Heart left ventricle (tissue), 16 donors: ENCODE measurements at places on chromosomes 4 and X. TPM values are rescaled to one million over a fixed set of nuclear protein-coding genes. Genes with fewer than 3 reads are reported as not detected.

Gene TMEM35A
- 0.04 TPM for polyA plus RNA-seq

DNA sequence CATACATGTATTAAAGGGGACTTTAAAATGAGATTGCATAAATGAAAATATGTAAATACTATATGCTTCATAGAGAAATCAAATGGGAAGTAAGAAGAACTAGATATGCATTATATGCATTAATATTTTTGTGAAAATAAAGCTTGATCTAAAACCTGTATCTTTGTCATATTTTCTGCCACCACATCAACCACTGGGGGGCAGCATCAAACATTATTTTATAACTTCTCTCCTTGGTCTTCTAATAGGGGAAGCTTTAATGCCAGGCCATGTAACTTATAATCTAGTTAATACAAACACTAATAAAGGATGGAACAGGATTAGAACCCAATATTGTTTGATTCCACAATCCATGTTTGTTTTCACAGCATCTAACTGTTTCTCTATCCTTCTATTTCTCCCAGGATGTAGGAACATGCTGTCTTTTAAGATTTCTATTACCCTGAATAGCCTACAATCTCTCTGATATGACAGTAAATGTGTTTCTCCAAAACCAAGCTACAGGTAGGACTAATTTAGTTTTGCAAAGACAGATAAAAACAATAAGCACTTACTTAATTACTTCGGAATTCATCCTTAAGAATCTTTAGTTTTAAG, 10.0 kb downstream of the QRFPR start:
- peak; percentile 24 for DNase-seq

GRCh38 chr4:70925899-70926635, 23.9 kb downstream of the MOB1B start:
- DNase-seq: no peak

GRCh38 chr4:3722446-3723231, 43.5 kb upstream of the ADRA2C start:
- no peak for DNase-seq

Gene PRR27
- not detected for polyA plus RNA-seq

DNA sequence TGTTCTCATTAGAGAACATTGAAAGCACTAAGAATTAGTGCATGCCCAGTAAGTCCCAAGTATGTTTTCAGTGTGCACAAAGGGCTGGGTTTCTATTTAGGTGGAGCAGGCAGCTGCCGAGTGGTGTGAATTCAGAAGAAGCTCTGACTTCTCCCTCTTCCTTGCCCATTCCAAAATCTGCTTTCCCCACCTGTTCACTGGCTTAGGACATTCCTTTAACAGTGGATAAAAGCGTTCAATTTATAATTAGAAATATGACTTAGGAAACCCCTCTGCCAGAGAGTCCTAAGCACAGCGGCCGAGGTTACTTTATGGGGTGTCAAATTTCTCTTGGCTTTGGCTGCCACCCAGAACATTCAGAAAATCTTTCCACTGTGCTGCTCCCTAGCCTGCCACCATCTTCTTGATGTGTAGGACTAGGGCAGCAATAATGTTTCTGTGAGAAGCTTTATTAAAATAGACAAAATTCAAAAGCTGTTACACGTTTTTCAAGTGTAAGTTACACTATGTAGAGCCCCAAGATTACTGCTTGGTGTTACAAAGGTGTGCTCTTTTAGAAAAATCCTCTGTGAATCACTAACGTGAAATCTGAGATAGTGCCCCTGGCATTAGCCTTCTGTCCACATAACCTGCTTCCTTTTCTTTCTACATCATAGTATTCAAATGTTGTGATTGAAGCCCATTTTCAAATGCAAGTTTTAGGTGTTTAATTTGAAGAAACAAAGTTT, 191.6 kb upstream of the ANKRD50 start:
- DNase-seq: peak; percentile 42

Gene FUNDC1
- 18.6 TPM for polyA plus RNA-seq

Gene GLOD5
- polyA plus RNA-seq: not detected

Gene SUPT20HL2
- not detected for polyA plus RNA-seq

Gene RPL36A
- 1,215 TPM for polyA plus RNA-seq

Gene IL2
- polyA plus RNA-seq: not detected

Gene TMEM47
- polyA plus RNA-seq: 25.9 TPM

GRCh38 chr4:176642472-176642871, 150.2 kb downstream of the VEGFC start:
- DNase-seq: no peak

DNA sequence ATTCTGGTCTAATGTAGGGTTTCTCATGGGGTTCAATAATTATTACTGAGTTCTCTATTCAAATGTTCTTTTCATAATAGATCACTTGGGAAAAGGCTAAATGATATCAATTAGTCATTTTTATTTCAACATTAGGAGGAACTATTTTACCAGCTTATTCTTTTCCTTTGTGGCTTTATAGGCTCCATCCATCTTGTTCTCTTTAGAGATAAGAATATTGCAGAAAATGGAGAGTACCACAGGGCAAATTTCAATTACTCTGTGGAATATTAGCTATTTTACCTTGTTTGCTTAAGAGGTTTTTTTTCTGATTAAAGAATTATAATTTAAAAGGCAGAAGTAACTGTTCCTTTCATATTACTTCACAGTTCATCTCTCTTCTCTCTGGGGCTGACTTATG, 55.8 kb downstream of the MAP9 start:
- DNase-seq: no peak

Gene PNMA6E
- not detected for polyA plus RNA-seq

Gene ADH7
- polyA plus RNA-seq: not detected

DNA sequence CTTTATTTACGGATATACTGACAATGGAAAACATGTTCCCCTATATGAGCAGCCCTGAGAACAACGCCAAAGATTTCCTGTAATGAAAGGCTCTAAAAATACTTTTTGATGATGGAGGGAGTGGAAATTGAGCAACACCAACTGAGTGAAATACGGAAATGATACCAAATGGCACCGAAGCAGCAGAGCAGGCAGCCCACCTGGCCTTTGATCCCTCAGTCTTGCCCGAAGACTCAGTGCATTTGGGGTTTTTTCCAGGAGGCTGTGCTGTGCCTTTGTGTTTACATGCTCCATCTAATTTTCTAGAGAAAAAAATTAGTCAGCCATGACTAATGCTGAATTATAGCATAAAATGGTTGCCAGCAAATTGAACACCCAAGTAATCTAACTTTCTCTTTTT, 169.9 kb upstream of the RBPJ start:
- no peak for DNase-seq

Gene FGFBP2
- 1.4 TPM for polyA plus RNA-seq

Gene ZMAT1
- polyA plus RNA-seq: 7.1 TPM

Gene USP17L24
- not detected for polyA plus RNA-seq
